Stimulated activated CD8-positive, alpha-beta memory T cell treated with anti-CD3 and anti-CD28 coated beads, Interleukin-7, amount 100 ng/mL, for 4 hours (primary cell): ENCODE measurements at places on chromosomes 3 and 15.

DNA sequence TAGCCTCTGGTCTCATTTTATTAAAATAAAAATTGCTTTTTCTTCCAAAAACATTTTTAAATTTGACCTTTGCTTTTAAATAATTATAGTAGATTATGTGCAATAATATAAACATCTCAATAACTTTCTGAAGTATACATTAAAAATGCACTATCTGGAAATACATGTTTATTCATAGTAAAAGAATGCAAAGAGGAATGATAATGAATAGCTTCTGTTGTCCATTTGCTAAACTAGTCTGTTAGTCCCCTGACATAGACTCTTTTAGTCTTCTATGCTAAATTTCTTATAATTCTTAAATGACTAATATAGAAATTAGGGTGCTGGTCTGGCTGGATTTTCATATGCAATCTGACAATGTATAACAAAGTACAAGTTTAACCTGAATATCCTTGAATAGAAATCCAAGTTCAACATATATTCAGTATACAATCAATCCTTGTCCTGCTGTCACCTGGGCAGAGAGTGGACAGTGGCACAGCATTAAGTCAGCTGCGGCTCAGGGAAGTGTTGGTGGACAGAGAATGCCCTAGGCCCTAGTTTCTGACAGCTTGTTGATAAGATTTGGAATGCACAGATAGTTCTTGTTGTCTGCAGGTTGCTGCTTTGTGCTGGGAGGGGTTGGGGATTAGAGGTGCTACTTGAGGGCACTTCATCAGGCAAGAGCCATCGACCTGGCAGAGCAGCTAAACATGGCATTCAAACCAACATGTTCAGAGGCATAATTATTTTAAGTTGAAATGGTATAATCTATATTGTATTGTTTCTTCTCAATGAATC, 161.7 kb downstream of the MBNL1 start:
- no peak for DNase-seq

GRCh38 chr3:156459434-156459833, 95.5 kb downstream of the SSR3 start:
- DNase-seq: no peak

DNA sequence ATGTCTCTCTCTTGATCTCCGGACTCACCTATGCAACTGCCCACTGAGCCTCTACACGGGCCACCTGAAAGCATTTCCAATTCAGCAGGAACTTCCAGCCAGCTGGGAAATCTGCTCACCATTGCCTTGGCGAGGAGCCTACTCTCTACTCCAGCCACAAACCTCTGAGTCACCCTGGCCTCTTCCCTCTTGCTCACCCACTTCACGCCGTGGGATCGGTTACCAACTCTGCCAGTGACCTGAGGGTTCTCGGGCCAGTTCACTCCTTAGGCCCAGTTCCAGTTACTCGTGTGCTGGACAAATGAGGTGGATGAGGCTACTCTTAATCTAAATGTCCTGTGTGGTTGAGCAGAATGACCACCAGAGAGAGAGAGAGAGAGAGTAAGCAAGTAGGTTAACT, 70.1 kb downstream of the CEMIP start:
- no peak for DNase-seq

- no peak for DNase-seq
Measured at GRCh38 chr3:21405671-21406667, 345.0 kb downstream of the ZNF385D start.
